IMR-90 (cell line): ENCODE measurements at places on chromosomes 5 and 9.

- no peak overlapping the region; the same call in 1 of the 2 replicates for H3K27ac ChIP-seq
- H3K4me3 ChIP-seq = no peak overlapping the region
- peaks cover 14% of the 10 kb centered on the region for H3K4me1 ChIP-seq
- H3K36me3 ChIP-seq = peaks cover 2% of the 10 kb centered on the region; the same call in 1 of the 2 replicates
Observed at GRCh38 chr9:16715404-16715803, 155.1 kb downstream of the BNC2 start.

DNA sequence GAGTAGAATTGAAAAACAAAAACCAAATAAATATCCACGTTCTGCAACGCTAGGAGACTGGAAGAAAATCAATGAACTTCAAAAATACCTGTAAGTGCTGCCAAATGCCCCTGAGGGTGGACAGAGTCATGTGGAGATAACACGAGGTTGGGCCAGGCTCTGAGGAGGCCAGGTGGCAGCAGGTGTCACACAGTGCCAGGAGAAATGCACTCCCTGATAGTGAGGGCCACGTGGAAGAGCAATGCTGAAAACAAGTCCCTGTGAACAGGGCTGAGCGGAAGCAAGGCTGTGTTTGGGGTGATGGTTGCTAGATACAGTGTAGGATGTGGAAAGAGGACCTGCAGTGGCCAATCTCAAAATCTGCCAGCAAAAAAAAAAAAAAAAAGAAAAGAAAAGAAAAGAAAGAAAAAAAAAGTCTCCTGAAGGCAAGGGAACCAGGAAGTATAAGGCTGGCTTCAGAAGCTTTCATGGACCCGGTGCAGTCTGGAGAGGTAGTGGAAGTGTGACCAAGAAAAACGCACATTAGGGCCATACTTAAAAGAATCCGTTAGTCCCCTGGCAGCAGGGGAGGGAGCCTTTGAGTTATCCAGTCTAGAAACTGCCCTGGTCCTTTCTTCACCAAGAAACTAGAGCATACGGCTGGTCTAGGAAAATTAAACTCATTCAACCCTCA, 16.8 kb downstream of the C1QTNF3 start:
- DNase-seq = no peak
- H3K36me3 ChIP-seq = no peaks in the 10 kb centered on the region
- H3K4me3 ChIP-seq = no peak overlapping the region
- H3K4me1 ChIP-seq = peaks cover 8% of the 10 kb centered on the region; the same call in 1 of the 2 replicates

- no peak for DNase-seq
- no peaks in the 10 kb centered on the region for H3K36me3 ChIP-seq
- H3K4me1 ChIP-seq = no peaks in the 10 kb centered on the region
- no peak overlapping the region for H3K4me3 ChIP-seq
- no peaks in the 10 kb centered on the region for H3K27me3 ChIP-seq
Observed at GRCh38 chr5:171221916-171222315, 87.1 kb upstream of the TLX3 start.

GRCh38 chr9:37997636-37998374, 71.2 kb downstream of the SHB start:
- peaks cover 14% of the 10 kb centered on the region for H3K36me3 ChIP-seq
- H3K27ac ChIP-seq = peak overlapping the region; percentile 13
- no peak for DNase-seq
- H3K27me3 ChIP-seq = no peaks in the 10 kb centered on the region
